Activated naive CD4-positive, alpha-beta T cell treated with anti-CD3 and anti-CD28 coated beads, Interleukin-2, amount 10 ng/mL, durations not matched to agents 7 days and 5 days (primary cell): ENCODE measurements at places on chromosomes 7 and 10.

DNA sequence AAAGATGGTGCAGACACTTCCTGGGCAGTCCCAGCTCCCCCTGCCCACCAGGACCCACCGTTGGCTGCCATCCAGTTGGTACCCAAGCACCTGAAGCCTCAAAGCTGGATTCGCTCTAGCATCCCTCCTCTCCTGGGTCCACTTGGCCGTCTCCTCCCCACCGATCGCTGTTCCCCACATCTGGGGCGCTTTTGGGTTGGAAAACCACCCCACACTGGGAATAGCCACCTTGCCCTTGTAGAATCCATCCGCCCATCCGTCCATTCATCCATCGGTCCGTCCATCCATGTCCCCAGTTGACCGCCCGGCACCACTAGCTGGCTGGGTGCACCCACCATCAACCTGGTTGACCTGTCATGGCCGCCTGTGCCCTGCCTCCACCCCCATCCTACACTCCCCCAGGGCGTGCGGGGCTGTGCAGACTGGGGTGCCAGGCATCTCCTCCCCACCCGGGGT, 14.5 kb upstream of the LIMK1 start:
- DNase-seq: no peak

DNA sequence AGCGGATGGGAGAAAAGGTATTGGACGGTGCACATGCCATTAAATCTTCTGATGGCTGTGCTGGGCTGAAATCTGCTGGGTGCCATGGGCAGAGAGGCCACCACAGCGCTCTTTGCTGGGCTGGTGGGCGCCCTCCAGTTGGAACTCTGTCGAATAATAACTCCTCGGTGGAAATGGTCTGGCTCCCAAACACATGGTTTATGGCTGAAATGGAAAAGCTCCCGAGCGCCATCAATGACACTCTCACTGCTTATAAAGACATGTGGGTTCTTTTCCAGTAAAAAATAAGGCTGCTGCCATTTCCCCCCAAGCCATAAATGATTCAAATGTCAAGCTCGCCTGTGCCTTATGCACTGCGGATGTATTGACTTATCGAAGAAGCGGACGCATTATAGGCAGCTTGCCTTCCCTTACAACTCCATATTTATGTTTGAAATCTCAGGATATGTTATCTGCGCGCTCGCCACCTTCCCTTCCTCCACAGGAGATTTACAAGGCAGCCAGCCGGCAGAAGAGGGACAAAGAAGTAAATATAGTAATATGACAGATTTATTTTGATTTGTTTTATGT, 239.0 kb upstream of the MKI67 start:
- DNase-seq: no peak

DNA sequence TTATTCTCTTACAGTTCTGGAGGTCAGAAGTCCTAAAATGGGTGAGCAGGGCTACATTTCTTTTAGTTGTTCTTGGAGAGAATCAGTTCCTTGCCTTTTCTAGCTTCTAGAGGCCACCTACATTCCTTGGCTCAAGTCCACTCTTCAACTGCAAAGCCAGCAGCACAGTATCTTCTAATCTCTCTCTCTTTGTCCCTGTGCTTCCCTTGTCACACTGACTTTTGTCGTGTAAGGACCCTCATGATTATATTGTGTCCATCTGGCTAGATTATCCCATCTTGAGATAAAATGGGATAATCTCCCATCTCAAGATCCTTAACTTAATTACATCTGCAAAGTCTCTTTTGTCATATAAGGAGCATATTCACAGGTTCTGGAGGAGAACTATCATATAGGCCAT, 359.0 kb downstream of the ADRA2A start:
- DNase-seq: no peak

- no peak for DNase-seq
Observed at GRCh38 chr10:21803374-21803773, 200.2 kb downstream of the DNAJC1 start.

DNA sequence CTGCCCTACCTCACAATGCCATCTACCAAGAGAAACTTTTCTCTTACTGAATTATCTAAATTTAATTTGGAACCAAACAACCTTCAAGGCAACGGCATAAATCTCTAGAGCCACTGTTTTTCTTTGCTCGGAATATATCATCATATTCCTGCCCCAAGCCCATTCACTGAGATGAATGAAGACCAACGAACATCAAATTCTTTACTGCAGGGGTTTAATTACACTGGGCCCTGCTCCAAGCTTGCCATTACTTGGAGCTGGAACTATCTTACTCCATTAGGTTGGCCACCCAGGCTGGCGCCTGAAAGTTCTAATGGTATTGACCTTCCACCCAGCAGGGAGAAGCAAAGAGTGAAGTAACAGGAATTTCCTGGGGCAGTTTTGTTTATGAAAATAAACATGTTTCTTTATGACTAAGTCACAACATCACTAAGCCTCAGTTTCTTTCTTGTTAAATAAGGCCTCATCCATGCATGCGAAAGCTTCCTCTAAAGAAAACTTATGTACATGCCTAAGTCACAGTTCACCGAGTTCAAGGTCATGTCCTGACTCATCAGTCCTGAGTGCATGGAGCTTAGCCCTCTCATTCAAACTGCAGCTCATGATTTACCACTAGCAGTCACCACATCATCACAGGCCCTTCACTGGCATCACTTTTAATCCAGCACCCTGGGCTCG, 42.1 kb upstream of the ANAPC16 start:
- no peak for DNase-seq

- DNase-seq: peak; percentile 71
Observed at GRCh38 chr7:1920266-1920681, 250.2 kb downstream of the ELFN1 start.

GRCh38 chr10:69814251-69814650, 12.5 kb downstream of the COL13A1 start:
- DNase-seq: no peak

DNA sequence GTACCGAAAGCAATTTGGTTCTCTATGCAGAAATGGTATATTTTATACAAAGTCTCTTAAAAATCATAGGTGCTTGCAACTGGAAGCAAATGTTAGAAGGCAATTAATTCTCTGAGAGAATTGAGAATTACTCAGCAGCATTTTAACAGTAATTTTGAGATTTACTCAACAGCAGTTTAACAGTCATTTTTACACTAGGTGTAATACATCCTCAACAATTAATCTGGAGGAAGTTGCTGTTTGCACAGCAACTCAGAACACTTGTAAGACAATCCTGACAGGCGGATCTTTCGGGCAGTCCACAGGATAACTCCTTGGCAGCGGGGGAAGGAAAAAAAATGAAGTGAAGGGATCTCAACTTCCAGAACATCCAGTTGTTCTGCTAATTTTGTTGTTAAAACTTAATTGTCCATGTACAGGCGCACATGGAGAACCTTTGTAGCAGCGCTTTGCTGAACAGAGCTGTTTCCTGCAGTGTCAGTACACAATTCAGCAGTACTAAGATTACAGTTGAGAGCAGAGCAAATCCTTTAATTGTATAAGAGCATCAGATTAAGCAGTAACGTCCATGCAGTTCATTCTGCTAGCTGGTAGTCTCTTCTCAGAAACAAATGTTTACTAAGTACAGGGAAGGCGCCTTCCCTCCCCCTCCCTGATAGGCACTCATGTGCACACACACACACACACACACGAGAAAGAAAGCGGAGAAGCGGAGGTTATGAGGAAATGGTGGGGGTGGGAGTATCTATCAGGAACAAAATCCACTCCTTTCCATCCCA, 43.8 kb downstream of the ENO4 start:
- no peak for DNase-seq

DNA sequence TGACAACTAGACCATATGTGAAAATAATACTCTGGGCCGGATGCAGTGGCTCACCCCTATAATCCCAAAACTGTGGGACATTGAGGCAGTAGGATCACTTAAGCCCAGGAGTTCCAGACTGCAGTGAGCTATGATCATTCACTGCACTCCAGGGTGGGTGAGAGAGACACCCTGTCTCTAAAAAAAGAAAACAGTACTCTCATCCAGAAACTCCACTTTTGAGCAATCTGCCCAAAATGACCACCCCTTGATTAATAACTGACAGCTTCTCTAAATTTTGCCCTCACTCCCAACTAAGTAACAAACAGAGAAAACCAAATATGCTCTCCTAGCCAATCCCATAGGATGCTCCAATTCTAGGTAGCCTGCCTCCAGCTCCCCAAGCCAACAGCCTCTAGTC, 62.5 kb upstream of the AKR1E2 start:
- no peak for DNase-seq

GRCh38 chr10:117174439-117175214, 22.7 kb upstream of the KCNK18 start:
- DNase-seq: peak; percentile 86

DNA sequence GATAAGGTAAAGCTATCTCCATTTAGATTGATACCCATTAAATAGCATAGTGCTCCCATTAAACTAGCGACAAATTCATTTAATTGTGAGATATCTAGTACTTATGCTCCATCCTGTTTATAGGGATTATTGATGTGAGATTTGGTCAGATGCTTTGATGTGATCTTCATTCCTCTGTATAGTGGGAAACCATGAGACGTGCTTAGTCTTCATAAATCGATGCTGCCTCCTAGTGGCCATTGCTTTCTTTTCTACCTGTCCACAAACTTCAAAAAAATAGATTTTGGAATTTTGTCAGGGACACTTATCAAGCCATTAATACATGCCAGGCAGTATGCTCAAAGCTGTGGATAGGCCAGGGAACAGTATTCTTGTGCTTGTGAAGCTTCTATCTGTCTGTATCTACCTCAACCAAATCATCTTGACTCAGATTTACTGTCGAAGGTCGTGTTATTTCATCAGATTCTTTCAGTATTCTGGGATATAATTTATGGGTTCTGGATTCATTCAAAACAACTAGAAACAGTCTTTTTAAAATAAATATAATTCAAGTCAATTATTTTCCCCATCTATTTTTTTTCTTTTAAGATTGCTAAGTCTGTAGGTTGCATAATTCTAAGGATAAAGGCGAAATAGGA, 12.0 kb downstream of the LSM8 start:
- DNase-seq: peak; percentile 65
